Motor neuron (in vitro differentiated cells): ENCODE measurements at places on chromosomes 13 and 19. TPM values are rescaled to one million over a fixed set of nuclear protein-coding genes. Genes with fewer than 3 reads are reported as not detected.
A peak's percentile ranks its signal among the peaks of the same experiment; 100 is the strongest.

GRCh38 chr19:33557720-33558119 is 36.1 kb upstream of the PEPD start:
- no peak for ATAC-seq

UNC13A gene
- total RNA-seq, result 5.6 and 7.2 TPM in 2 replicates

- ATAC-seq, result peak; percentile 32
Measured at GRCh38 chr13:52949742-52950141, 78.9 kb upstream of the OLFM4 start.

ADAT3 gene
- total RNA-seq, result 2.5 TPM in 2 replicates

DNA sequence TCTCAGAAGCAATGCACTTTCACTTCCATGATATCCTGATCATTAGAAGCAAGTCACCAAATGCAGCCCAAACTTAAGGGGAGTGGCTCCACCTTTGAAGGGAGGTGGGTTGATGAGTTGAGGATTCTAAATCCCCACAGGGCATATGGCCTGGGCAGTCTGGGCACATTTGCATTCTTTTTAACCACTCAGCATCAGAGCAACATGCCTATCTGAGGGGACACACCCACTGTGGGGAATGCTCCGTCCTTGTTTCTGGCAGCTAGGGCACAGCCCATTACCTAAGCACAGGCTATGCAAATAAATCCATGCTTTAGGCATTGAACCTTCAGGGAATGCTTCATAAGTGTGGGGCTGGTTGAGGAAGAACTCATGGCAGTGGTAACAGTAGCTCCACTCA is 12.3 kb upstream of the SACS start:
- ATAC-seq, result no peak

ZNF491 gene
- 5.6 and 6.2 TPM in 2 replicates for total RNA-seq

DNA sequence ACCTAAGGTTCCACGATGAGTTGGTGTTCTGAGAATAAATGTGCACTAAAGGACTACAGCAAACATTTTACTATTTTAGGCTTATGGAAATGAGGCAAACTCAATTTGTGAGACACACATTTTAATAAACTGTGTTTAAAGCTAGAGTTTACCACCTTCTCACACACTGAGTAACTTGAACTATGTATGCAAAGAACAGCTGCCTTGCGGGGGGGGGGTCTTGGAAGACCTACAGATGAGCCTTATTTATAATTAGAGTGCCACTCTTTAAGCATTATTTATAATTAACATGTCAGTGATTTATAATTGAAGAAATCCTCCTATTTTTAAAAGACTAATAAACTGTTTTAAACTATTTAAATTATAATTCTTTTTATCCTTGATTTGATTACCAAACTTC is 300.4 kb downstream of the DLEU7 start:
- no peak for ATAC-seq

- no peak for ATAC-seq
Measured at GRCh38 chr13:97113231-97114001, 108.7 kb upstream of the MBNL2 start.

GRCh38 chr13:52847682-52848432 is 583 bp downstream of the PCDH8 start:
- ATAC-seq, result no peak

GRCh38 chr19:17555929-17556813 is 722 bp downstream of the COLGALT1 start:
- peak; percentile 72 for ATAC-seq

DNA sequence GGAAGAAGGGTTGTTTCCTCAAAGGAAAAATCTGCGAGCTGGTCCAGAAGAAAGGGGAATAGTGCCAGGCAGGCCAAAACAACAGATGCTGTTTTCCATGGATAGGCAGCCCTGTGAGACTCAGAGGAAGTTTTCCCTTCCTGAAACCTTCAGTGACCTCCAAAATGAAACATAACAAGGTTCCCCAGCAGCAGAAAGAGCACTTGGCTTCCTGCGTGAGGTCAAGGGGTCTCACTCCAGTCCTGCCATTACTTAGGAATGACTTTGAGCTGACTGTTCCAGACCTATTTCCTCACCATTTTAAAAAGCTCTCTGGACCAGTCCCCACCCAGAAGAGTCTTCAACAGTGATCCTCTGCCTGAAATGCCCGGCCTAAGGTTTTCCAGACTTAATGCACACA is 104.6 kb upstream of the IPO5 start:
- ATAC-seq, result no peak

SPC24 gene
- total RNA-seq, result 1.5 and 2.4 TPM in 2 replicates

DNA sequence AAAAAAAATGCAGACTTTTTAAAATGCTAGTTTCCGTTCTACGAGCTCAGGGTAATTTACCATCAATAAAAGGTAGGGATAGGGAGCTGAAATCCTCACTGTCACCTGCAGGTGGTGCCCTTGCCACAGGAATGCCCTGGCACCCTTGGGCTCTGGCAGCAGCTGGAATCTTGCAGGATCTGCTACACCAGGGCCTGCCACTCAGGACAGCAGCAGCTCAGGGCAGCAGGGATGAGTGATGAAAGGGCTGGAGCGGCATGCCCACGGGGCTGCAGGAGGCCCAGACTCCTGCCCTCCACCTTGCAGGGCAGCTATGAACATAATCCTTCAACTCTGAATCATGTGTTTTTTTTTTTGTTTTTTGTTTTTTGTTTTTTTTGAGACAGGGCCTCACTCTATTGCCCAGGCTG is 54.0 kb downstream of the GNG7 start:
- ATAC-seq, result peak; percentile 54

- no peak for ATAC-seq
Measured at GRCh38 chr19:50000841-50001557, 24.2 kb downstream of the VRK3 start.

DNA sequence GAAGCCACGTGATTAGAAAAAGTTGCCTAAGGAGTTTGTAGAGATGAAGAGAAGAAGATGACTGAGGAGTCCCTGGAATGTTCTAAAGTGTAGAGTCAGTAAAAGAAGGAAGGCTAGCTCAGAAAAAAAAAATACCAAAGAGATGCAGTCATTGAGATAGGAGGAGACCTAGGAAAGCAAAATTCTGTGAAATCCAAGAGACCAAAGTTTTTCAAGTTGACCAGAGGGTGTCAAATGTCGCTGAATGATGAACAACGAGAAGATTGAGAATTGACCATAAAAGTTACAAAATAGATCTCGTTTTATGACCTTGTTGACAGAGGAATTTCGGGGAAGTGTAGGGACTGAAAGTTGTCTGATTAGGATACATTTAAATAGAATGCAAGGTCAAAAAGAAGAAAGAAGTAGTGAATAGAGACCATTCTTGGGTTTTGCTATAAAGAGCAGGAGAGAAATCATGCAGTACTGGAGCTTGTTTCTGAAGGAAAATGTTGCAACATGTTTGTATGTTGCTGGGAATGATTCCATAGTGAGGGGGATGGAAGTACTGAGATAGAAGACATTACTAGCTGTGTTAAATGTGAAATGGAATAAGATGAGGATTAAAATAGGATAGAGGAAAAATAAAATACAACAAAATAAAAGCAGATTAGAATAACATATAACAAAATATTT is 30.2 kb upstream of the HTR2A start:
- no peak for ATAC-seq

ZNF256 gene
- total RNA-seq, result 3.6 TPM in 2 replicates

ZNF574 gene
- 16.0 and 17.4 TPM in 2 replicates for total RNA-seq

LRRC8E gene
- total RNA-seq, result 0.37 and 0.71 TPM in 2 replicates

GRCh38 chr19:37979547-37980082 is 72.6 kb downstream of the SIPA1L3 start:
- no peak for ATAC-seq

BSPH1 gene
- not detected in 2 replicates for total RNA-seq

GRCh38 chr13:50124536-50125303 is 109.5 kb downstream of the KCNRG start:
- ATAC-seq, result peak; percentile 66

- ATAC-seq, result no peak
Measured at GRCh38 chr13:113537909-113538688, 46.5 kb upstream of the TFDP1 start.

DNA sequence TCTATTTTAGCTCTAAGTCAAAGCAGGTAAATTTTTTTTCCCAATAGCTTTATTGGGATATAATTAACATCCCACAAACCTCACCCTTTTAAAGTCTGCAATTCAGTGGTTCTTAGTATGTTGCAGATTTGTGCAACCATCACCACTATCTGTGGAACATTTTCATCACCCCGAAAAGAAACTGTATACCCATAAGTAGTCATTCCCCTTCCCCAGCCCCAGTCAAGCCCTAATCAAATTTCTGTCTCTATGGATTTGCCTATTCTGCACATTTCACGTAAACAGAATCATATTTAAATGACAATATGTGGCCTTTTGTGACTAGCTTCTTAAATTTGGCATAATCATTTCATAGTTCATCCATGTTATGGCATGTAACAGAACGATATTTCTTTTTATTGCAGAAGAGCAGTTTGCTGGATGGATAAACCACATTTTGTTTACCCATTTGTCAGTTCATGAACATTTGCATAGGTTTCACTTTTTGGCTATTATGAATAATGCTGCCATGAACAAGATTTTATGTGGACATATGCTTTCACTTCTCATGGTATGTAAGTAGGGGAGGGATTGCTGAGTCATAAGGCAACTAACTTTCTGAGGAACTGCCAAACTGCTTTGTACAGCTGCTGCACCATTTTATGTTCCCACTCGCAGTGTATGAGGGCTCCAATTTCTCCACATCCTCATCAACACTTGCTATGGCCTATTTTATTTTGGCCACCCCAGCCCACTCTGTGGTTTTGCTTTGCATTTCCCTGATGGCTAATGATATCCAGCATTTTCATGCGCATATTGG is 10.9 kb downstream of the SLC46A3 start:
- peak; percentile 94 for ATAC-seq

GRCh38 chr13:84896128-84896527 is 903.1 kb downstream of the SLITRK6 start:
- no peak for ATAC-seq

- no peak for ATAC-seq
Measured at GRCh38 chr13:101082441-101082840, 333.9 kb downstream of the NALCN start.

GRCh38 chr13:93248627-93249047 is 22.0 kb downstream of the GPC6 start:
- peak; percentile 96 for ATAC-seq

BEST2 gene
- 0.42 TPM in 1 of 2 replicates, not detected in the other for total RNA-seq

ZIC2 gene
- total RNA-seq, result 0.14 and 0.30 TPM in 2 replicates

DNA sequence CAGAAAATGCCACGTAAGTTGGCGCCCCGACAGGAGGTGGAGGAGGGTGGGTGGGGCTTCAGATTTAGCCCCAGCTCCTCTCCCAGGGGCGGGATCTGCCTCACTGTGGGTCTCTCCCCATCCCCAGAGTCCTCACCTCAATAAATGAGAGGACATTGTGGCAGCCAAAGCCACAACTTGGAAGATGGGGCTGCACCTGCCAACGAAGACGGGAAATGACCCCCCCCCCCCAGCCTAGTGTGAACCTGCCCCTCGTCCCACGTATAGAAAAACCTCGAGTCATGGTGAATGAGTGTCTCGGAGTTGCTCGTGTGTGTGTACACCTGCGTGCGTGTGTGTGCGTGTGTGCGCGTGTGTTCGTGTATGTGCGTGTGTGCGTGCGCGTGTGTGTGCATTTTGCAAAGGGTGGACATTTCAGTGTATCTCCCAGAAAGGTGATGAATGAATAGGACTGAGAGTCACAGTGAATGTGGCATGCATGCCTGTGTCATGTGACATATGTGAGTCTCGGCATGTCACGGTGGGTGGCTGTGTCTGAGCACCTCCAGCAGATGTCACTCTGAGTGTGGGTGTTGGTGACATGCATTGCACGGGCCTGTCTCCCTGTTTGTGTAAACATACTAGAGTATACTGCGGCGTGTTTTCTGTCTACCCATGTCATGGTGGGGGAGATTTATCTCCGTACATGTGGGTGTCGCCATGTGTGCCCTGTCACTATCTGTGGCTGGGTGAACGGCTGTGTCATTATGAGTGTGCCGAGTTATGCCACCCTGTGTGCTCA is 1.5 kb upstream of the TRAPPC5 start:
- peak; percentile 56 for ATAC-seq

TMC4 gene
- total RNA-seq, result 1.4 and 1.9 TPM in 2 replicates

ALKBH6 gene
- 29.9 and 30.5 TPM in 2 replicates for total RNA-seq

ATP12A gene
- not detected in 2 replicates for total RNA-seq

KLC3 gene
- total RNA-seq, result 0.14 and 0.42 TPM in 2 replicates

DNA sequence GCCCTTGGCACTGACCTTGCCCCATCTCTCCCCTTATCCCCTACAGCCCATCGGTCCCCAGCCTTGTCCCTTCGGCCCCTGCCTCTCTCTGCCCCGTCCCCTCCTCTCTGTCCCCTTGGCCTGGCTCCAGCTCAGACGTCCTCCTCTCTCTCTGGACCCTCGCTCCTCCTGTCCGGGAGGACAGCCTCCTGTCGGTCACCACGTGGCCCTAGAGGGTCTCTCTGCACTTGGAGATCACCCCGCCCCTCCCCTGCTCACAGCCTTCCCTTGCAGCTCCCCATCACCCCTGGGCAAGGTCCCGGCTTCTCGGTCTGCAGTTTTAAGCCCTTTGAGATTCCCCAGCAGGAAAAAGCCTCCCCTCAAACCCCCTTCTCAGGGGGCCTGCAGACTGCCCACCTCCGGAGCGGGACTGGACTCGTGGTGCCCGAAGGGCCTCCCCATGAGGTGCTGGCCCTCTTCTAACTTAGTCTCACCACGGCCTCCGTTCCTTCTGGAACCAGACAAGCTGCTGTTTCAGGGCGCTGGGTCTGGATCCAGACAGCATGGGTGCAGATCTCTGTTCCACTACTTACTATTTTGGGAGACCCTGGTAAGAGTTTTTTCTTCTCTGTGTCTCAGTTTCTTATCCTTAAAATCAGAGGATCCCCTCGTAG is 3.3 kb upstream of the KLK15 start:
- no peak for ATAC-seq

POU4F1 gene
- total RNA-seq, result 0.05 and 0.16 TPM in 2 replicates

ZNF529 gene
- total RNA-seq, result 8.7 and 11.9 TPM in 2 replicates

LGALS7B gene
- not detected in 2 replicates for total RNA-seq

PCP2 gene
- 1.2 TPM in 1 of 2 replicates, not detected in the other for total RNA-seq

DNA sequence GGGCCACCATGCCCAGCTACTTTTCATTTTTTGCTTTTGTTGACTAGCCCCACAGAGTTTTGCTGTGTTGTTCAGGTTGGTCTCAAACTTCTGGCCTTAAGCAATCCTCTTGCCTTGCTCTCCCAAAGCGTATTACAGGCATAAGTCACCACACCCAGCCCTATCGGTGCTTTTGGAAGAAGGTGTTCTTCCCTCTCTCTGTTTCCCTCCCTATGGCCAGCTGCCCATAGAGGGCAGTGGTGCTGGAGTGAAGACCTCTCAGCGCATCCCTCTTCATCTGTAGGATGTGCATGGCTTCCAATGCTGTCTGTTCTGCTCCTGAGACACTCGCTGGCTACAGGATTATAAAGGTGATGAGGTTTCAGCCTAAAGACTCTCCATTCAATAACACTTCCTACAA is 1.3 kb upstream of the CD22 start:
- no peak for ATAC-seq

- peak; percentile 66 for ATAC-seq
Measured at GRCh38 chr19:50565984-50566903, 2.0 kb downstream of the LRRC4B start.

GRCh38 chr19:10761443-10762250 is 43.8 kb downstream of the DNM2 start:
- ATAC-seq, result no peak

DNA sequence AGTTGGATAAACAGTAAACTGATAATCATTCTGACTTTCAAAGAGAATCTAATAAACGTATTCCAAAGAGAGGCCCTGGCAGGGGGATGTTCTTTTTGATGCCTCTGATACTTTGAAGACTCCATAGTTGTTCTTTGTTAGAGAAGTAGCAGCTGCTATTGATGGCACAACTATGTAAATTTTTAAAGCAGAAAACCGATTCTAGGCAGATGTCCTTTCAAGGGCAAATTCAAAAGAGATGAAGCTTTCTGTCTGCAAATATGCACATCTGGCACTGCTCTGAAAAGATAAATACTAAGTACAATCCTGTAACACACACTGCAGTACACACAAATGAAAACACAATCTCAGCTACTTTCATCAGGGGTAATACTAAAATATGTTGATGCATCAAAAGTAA is 250.1 kb downstream of the VWA8 start:
- peak; percentile 25 for ATAC-seq

- no peak for ATAC-seq
Measured at GRCh38 chr19:40756502-40757110, 5.6 kb downstream of the SNRPA start.
